ENCODE measurements at places on chromosomes 1 and 21.

- DNase-seq, result no peak
Observed at GRCh38 chr21:39350094-39351005, 1.5 kb upstream of the HMGN1 start.

GRCh38 chr1:25546193-25546592 lies 2.8 kb downstream of the LDLRAP1 start:
- DNase-seq, result no peak

- no peak for DNase-seq
Observed at GRCh38 chr1:15526021-15526489, 593 bp upstream of the DNAJC16 start.

DNA sequence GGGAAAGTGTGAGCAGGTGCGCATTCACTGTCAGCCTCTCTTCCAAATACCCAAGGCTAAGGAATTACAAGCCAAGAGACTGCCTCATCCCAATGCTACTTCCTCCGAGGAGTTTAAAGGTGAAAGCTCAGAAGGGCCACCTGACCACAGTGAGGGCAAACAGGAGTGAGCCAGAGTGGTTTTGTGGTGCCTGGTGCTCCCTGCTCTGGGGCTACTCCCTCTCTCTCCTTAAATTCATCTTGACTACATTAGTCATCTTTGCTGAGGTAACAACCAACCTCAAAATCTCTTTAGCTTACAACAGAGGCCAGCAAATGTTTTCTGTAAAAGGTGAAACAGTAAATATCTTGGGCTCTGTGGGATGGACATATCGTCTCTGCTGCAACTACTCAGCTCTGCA lies 14.2 kb upstream of the ZBTB8A start:
- no peak for DNase-seq

DNA sequence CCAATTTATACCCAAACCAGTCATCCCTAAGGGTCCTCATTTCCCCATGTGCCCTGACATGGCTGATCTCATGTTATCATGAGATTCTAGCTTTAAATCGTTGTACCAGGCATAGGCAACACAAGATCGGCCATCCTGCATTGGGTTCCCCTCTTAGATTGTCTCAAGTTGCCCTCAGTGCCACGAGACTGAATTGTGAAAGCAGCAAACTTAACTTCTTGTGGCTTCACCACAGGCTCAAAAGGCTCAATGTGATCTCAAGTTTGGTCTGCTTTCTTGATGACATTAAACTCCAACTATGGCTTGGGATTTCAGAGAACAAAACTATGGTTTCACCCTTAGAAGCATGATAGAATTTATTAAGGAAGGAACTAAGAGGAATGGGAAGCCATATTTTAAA lies 168.5 kb upstream of the SYT6 start:
- DNase-seq, result no peak

DNA sequence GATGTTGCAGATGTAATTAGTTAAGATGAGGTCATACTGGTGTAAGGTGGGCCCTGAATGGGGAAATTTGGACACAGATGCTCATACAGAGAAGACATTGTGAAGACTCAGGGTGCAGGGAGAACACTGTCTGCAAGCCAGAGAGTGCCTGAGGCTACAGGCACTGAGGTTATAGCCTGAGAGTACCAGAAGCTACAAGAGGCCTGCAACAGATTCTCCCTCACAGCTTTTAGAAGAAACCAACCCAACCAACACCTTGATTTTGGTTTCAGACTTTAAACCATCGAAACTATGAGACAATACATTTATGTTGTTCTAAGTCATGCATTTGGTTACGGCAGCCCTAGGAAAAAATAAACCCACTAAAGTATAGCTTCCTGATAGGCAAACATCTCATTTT lies 321.7 kb upstream of the USP25 start:
- DNase-seq, result no peak

DNA sequence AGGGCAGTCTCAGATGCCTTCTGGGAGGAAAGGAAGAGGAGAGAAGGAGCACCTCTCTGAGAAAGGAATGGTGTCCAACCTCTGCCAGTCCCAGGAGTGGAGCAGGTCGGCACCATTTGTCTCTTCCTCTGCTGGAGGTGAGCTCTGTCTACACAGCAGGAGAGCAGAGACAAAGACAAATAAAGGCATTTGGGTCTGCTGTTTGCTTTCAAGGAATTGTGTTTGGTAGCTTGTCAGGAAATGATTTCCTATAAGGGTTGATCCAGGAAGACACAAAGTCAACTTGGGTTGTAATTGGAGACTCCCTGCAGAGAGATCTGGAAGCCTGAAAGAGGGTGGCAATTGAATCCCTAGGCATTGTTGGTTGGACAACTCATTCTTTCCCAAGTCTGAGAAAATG lies 34.5 kb upstream of the PLXNA2 start:
- DNase-seq, result no peak

DNA sequence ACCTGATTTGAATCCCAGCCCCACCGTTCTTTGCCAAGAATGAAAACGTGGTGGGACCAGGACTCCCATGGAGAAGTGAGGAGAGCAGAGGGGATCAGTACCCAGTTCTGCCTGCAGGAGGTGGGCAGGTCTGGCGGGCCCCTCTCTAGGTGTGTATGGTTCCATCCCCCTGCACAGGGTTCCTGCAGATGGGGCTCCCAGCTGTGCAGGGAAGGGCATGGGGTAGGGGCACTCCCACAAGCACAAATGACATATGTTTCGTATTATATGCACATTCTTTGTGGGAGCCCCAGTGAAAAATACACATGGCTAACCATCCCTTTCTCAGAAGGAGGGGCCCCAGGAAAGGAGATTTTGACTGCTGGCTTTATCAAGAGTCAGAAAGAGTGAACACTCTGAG lies 144.6 kb downstream of the PLPP3 start:
- DNase-seq, result no peak

- DNase-seq, result no peak
Observed at GRCh38 chr1:32636914-32637645, 13.3 kb downstream of the ZBTB8OS start.

- DNase-seq, result no peak
Observed at GRCh38 chr1:53715478-53715877, 23.5 kb downstream of the GLIS1 start.

DNA sequence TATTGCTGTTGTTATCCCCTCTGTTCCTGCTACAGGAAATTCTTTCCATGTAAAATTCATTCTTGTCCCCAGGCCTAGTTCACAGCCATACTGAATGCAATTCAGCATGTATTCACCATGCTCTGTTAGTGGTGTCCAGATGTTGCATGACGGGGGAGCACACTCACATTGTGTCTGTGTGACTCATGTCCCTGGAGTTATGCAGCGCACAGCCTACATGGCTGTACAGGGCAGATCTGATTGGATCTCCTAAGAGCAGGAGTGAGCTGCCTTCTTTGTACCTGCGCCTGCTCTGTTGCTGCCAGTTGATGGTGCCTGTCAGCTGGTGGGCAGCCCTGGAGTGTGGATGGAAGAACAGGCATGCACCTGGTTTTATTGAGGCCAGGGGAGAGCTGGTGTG lies 17.6 kb downstream of the HTR6 start:
- peak; percentile 49 for DNase-seq

GRCh38 chr1:35592991-35593769 lies 20.1 kb downstream of the TFAP2E start:
- no peak for DNase-seq

DNA sequence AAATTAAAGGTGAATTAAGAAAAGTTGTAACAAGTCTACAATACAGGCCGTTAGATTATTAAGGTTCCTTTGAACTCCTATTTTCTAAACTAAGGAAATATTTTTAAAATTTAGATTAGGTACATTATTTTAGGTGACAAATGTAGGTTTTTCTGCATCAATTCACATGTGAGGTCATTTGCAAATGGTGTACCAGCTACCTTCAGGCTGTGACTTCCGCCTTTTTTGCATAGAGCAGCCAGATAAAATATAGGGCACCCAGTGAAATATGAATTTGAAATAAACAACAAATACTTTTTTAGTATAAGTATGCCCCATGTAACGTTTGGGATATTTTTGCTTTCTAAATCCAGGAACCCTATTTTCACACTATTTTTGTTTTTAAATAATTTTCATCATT lies 544.0 kb downstream of the LMO4 start:
- DNase-seq, result no peak

- no peak for DNase-seq
Observed at GRCh38 chr1:46039571-46040052, 92.8 kb downstream of the PIK3R3 start.

GRCh38 chr1:228935855-228936727 lies 200.8 kb downstream of the RHOU start:
- DNase-seq, result no peak

DNA sequence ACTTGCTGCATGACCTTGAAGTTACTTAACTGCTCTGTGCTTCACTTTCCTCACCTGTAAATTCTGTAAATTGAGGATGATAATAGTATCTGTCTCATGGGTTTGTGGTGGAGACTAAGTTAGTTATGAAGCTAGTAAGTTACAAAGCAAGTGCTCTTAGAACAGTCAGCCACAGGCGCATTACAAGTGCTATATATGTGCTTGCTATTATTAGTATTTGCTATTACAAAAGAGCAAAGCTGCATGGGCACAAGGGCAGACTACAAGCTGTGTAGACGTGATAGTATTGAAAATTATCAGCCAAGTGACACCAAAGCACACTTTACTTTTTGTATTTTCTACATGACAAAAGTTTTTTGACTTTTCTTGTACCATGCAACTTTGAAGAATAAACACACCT lies 150.9 kb upstream of the CTTNBP2NL start:
- no peak for DNase-seq

DNA sequence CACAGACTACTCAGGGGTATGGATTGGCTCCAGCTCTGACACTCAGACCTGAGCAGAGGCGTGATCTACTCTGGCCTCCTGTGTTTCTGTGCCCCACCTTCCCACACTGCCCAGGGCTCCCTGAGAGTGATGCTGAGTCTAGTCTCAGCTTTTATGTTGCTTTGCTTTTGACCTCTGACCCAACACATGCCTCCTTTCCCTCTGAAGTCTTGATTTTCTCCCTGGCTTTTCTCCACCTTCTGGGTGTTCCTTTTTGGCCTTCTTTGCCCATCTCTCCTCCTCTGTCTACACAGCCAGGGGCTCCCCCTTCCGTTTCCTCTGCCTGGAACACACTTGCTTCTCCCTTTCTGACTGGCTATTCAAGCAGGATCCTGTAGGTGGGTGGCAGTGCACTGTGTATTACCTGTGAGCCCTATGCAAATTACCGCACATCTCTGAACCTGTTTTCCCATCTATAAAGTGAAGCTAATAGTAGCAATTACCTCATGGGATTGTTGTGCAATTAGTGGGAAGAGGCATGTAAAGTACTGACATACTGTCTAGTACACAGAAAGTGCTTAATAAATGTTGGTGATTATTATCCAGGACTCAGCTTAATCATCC lies 13.7 kb upstream of the MEX3A start:
- DNase-seq, result no peak

GRCh38 chr1:19424651-19425570 lies 60.4 kb downstream of the CAPZB start:
- DNase-seq, result no peak

DNA sequence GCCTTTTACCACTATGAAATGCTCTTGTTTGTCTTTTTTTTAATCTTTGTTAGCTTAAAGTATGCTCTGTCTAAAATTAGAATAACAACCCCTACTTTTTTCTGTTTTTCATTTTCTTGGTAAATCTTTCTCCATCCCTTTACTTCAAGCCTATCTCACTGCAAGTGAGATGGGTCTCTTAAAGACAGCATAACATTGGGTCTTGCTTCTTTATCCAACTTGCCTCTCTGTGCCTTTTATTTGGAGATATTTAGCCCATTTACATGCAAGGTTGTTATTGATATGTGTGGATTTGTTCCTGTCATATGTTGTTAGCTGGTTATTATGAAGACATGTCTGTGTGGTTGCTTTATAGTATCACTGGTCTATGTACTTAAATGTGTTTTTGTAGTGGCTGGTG lies 41.3 kb upstream of the SSX2IP start:
- DNase-seq, result no peak

GRCh38 chr1:81797701-81798100 lies 3.0 kb upstream of the ADGRL2 start:
- DNase-seq, result no peak

- no peak for DNase-seq
Observed at GRCh38 chr1:184272175-184272866, 114.5 kb upstream of the C1orf21 start.

DNA sequence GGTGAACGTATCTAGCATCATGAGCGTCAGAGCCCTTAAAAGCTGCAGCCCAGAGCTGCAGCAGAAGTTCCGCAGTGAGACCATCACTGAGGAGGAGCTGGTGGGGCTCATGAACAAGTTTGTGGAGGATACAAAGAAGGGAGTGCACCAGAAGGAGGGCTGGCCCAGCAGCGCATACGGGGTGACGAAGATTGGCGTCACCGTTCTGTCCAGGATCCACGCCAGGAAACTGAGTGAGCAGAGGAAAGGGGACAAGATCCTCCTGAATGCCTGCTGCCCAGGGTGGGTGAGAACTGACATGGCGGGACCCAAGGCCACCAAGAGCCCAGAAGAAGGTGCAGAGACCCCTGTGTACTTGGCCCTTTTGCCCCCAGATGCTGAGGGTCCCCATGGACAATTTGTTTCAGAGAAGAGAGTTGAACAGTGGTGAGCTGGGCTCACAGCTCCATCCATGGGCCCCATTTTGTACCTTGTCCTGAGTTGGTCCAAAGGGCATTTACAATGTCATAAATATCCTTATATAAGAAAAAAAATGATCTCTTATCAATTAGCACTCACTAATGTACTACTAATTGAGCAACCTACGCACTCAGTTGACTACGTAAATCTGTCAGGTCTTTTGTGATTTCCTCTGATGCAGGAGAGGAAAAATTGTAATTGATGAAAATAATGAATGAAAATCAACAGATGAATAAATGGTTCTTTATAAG lies 2.8 kb downstream of the CBR1 start:
- no peak for DNase-seq

GRCh38 chr1:76314730-76315129 lies 240.2 kb downstream of the ST6GALNAC3 start:
- no peak for DNase-seq

DNA sequence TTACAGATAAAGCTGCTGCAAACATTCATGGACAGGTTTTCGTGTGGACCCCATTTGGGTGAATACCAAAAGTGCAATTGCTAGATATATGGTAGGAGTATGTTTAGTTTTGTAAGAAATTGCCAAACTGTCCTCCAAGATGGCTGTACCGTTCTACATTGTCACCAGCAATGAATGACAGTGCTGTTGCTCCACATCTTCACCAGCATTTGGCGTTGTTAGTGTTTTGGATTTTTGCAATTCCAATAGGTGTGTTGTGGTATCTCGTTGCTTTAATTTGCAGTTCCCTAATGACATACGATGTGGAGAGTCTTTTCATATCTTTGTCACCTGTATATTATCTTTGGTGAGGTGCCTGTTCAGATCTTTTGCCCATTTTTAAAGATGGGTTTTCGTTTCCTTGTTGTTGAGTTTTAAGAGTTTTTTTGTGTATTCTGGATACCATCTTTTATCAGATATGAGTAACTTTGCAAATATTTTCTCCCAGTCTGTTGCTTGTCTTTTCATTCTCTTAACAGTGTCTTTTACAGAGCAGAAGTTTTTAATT lies 12.1 kb downstream of the CATSPERE start:
- DNase-seq, result no peak

- DNase-seq, result no peak
Observed at GRCh38 chr21:32869459-32869858, 97.9 kb upstream of the PAXBP1 start.

GRCh38 chr1:30385246-30385995 lies 338.0 kb downstream of the MATN1 start:
- DNase-seq, result no peak

- no peak for DNase-seq
Observed at GRCh38 chr1:13702425-13703127, 2.6 kb downstream of the PRDM2 start.

Data from epithelial cell of prostate (primary cell).